Right renal cortex interstitium (tissue), 3 donors: ENCODE measurements at places on chromosomes 12 and 14.

DNA sequence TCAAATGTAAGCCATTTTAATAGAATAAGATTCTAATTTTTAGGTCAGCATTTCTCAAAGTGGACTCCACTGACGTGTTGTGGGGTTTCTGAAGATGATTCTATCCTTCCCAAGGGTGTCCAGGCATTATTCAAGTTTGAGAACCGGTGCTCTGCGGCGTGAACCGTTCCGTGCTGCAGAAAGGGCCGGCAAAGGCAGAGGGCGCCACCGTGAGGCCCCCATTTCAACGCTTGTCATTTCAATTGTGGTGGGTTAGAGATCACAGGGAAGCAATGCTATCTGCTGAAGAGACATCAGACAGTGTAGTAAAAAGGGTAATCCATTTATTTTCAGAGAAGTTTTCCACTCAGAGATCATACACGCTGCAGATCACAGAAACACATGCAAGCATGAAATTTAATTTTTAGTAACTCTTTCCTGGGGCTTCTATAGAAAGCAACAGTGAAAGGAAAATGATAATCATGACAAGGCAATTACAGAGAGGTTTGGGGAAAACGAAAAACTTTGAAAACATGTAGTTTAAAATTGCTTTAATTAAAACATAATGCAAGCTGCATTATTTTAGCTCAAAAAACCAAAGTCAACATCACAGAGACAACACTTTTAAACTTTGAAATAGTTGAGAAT lies 201.7 kb downstream of the EXOC5 start:
- DNase-seq, result no peak

DNA sequence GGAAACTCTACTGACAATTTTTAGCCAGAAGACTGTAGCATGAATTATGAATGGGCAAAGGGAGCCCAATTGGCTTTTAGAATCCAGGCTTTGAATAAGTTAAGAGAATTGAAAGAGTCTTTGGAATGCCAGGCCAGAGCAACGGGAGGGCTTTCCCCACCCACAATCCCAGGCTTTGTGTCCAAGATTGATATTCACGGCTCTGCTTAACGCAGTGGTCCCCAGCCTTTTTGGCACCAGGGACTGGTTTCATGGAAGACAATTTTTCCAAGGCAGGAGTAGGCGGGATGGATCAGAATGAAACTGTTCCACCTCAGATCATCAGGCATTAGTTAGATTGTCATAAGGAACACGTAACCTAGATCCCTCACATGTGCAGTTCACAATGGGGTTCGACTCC lies 79.6 kb downstream of the EPS8 start:
- DNase-seq, result no peak

DNA sequence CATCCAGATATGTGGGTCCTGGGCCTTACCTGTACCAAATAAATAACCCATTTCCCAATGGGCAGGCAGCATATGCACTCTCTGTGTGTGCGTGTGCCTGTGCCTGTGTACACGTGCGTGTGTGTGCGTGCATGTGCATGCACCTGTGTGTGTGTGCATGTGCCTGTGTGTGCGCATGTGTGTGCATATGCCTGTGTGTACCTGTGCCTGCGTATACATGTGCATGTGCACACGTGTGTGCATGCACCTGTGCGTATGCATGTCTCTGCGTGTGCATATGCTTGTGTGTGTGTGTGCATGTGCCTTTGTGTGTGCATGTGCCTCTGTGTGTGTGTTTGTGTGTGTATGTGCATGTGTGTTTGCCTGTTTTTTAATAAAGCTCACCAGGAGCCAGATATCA lies 197.1 kb downstream of the PHETA1 start:
- no peak for DNase-seq

GRCh38 chr12:23564451-23565152 lies 384.9 kb downstream of the SOX5 start:
- no peak for DNase-seq

GRCh38 chr14:105864116-105864515 lies 337.7 kb downstream of the TMEM121 start:
- DNase-seq, result no peak

DNA sequence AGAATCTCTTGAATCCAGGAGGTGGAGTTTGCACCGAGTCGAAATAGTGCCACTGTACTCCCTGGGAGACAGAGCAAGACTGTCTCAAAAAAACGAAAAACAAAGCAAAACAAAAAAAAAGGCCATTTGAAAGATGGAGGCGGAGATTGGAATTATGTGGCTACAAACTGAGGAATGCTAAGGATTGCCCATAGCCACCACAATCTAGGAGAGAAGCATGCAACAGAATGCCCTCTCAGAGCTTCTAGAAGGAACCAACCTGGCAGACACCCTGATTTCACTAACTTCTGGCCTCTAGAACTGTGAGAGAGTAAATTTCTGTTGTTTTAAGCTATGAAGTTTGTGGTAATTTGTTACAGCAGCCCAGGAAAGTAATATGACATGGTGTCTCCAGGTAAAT lies 50.1 kb upstream of the LIMA1 start:
- no peak for DNase-seq

DNA sequence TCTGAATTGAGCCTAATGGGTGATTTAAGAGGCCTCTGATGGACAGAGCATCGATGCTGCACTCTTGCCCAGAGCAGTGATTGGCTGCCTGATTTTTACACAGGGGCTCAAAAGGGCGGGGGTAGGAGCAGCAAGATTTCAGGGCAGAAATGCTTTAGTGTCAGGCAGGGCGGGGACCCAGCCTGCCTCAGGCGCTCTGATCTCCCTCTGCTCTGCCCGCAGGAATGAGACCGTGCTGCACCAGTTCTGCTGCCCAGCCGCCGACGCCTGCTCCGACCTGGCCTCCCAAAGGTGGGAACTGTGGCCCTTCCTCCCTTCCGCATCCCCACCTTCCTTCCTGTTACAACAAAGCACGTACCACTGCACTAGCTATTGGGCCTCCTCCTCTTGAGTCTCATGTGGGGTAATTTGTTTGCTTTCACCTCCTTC lies 32.4 kb downstream of the IQSEC3 start:
- no peak for DNase-seq

- no peak for DNase-seq
These were observed 38.1 kb downstream of the GOLGA5 start for GRCh38 chr14:92832137-92832700.

DNA sequence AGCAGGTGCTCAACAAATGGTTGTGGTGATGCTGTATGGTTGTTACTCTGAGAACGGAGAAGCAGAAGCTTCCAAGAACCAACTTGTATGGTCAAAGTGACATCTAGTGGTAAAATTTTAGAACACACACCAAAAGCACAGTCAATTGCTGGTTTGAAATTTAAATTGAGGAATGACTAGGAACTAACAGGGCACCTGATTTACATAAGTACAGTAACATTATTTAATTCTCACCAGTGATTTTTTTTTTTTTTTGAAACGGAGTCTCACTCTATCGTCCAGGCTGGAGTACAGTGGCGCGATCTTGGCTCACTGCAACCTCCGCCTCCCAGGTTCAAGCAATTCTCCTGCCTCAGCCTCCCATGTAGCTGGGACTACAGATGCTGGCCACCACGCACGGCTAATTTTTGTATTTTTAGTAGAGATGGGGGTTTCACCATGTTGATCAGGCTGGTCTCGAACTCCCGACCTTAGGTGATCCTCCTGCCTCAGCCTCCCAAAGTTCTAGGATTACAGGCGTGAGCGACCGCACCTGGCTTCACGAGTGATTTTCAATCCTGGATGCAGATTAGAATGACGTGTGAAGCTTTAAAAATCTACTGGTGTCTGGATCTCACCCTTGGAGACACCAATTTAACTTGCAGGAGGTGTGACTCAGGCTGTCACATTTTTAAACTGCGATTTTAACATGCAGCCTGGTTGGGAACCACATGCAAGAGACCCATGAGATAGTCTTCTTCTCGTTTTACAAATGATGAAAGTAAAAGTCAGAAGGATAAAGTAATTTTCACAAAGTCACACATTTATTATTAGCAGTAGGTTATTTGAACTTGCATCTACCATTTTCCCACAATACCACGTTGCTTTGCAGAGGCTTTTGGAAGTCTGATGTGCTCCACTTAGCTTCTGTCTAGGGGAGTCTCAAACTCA lies 14.1 kb upstream of the NUMB start:
- DNase-seq, result no peak

- no peak for DNase-seq
These were observed 207.4 kb upstream of the EEA1 start for GRCh38 chr12:93136253-93137055.

DNA sequence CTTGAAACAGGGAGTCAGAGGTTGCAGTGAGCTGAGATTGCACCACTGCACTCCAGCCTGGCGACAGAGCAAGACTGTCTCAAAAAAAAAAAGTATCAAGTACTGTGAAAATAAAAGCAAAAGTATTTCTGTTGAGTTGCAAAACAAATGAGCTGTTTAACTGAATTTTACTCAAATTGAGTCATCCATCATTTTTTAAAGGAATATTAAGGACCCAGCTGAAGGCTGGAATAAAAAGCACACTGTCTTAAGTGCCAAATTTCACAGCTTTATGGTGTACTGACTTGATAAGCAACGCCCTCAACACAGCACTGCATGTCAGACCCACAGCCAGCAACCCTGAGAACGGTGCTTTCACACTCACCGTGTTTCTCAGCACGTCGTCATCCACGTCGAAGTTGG lies 57.9 kb downstream of the AMN start:
- DNase-seq, result no peak
